ENCODE measurements at places on chromosomes 2 and 18.

- no peak for DNase-seq
These were observed 122.0 kb downstream of the VIT start for GRCh38 chr2:36818542-36818941.

- DNase-seq = no peak
These were observed 37.4 kb upstream of the CYP20A1 start for GRCh38 chr2:203201426-203201825.

- no peak for DNase-seq
These were observed 196.3 kb downstream of the DCDC2C start for GRCh38 chr2:3899536-3900155.

- DNase-seq = no peak
These were observed 35.5 kb downstream of the LDLRAD4 start for GRCh38 chr18:13253786-13254688.

DNA sequence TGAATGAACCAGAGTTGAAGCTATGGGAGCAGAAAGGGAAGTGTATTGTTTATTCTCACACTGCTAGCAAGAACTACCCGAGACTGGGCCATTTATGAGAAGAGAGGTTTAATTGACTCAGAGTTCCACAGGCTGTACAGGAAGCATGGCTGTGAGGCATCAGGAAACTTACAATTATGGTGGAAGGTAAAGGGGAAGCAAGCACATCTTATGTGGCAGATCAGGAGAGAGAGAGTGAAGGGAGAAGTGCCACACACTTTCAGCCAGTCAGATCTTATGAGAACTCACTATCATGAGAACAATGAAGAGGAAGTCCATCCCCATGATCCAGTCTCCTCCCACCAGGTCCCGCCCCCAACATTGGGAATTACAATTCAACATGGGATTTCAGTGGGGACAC is 383.2 kb upstream of the SLC14A2 start:
- DNase-seq = no peak

DNA sequence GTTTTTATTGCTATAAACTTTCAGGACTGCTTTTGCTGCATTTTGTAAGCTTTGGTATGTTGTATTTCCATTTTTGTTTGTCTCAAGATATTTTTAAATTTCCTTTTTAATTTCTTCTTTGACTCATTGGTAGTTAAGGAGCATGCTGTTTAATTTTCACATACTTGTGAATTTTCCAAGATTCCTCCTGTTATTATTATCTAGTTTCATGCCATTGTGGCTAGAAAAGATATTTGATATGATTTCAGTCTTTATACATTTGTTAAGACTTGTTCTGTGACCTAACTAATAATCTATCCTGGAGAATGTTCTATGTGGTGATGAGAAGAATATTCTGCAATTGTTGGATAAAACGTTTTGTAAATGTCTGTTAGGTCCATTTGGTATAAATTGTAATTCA is 62.1 kb downstream of the NUP35 start:
- DNase-seq = no peak

GRCh38 chr2:96260387-96261260 is 5.2 kb downstream of the TMEM127 start:
- no peak for DNase-seq

- no peak for DNase-seq
These were observed 42.6 kb downstream of the GALNT1 start for GRCh38 chr18:35624146-35624545.

DNA sequence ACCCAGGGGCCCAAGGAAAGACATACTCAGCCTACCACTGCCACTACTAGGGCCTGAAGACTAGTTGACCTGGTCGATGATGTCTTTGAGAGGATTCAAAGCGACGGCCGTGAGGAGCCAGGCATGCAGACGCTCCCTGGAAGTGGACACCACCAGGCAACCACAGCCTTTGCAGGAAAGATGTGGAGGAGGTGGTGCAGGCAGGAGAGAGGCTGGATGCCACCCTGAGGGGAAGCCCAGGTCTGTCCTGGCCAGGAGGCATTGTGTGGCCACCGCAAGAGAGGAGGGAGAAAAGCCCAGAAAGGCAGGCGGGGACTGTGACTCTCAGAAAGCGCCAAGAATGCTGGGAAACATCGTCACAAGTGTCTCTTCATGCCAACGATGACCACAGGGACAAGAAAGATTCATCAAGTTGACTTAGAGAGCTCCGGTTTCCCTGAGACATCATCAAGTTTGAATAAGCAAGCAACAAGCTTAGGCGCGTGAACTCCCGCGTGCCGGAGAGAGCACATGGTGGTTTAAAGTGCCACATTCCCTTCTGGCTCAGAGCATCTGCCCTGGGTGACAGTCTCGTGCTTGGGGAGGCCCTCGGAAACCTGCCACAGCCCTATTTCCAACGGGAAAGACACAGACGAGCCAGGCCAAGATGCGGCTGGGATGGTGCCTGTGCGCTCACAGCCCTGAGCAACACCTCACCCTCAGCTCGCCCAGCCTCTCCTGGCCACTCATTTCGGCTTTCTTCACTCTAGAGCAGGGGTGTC is 464.5 kb upstream of the SALL3 start:
- DNase-seq = no peak

DNA sequence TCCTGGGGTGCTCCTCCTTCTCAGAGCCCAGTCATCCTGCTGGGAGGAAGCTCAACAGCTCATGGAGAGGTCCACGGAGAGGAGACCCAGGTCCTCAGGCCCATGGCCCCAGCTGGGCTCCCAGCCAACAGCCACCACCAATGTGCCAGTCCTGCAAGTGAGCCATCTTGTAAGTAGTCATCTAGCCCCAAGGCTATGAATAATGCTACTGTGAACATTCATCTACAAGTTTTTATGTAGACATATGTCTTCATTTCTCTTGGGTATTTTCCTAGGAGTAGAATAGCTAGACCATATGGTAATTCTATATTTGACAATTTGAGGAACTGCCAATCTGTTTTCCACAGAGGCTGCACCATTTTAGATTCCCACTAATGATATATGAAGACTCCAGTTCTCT is 166.1 kb downstream of the MTCL1 start:
- no peak for DNase-seq

DNA sequence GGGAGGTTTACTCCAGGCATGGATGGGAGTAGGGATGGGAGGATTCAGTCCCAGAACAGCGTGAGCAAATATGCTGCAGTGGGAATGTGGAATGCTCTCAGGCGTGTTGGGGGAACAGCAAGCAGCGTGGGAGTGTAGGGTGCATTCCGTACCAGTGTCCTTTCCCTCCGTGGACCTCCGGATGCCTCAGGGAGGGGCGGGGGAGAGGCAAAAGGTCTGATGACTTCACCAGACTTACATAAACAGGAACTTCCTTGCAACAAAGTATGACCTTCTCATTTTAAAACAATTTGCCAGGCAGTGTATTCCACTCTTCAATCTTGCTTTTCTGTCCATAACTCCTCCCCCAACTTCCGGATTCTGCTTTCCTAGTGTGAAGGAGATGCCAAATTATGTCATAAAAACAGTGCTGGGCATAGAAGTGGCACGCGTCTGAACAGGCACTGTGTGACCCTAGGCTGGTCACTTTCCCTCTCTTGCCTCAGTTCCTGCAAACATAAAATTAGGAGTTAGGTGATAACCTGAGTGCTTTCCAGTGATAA is 36.9 kb downstream of the RPL37A start:
- no peak for DNase-seq

DNA sequence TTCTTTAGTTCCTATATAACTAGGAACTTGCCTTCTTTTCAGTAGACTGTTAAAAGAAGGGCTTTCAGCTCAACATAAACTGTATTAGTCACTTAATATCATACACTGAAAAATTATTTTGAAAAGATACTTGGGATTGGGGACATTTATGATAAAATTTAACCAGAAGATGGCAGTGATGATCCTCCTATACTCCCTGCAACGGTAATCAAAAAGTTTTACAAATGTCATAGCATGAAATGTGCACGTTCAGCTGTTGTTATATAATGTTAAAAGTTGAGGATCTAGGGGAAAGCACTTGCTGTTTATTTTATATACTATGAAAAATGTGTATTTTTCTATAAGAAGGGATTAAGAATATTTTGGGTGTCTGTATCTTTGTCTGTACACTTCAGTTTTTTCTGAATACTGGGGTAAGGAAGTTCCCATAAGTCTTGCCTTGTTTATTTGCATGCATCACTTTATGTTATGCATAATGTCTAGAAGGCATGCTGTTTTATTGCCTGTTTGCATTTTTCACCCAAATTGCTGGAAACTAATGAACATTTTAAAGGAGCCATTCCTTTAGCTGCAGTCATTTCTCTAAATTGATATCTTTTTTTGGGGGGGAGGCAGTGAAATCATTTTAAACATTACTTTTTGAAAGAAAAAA is 19.0 kb downstream of the DYNC1I2 start:
- DNase-seq = no peak

DNA sequence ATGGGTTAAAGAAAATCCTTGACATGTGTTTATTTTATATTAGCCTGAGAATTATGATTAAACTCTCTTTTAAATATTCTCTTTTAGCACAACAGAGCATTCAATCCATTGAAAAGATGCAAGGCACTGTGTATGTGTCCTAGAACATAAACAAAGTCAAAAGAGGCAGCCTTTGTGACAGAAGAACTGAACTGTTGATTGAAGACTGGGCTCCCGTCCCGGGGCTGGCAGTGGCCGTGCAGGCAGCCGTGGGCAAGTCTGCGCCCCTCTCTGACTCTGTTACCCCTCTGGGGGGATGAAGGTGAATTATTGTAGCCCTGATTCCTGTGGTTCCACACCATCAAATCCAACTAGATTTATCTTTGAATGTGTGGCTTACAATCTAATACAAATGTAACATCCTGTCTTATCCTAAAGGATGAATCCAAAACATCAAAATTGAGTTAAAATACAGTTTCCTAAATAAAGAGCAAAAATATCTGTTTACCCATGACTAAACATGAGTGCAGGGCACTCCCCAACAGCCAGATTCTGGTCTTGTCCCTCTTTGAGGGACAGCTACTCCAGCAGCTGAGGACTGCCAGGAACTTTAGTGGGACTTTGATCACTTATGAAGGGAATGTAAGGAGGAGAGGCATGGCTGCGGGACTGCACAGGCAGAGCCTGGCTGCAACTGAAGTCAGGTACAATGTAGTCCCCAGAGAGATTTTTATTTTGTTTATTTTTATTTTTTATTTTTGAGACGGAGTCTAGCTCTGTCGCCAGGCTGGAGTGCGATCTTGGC is 37.3 kb upstream of the SH3BP4 start:
- no peak for DNase-seq

GRCh38 chr2:137002896-137003295 is 237.6 kb downstream of the THSD7B start:
- no peak for DNase-seq

DNA sequence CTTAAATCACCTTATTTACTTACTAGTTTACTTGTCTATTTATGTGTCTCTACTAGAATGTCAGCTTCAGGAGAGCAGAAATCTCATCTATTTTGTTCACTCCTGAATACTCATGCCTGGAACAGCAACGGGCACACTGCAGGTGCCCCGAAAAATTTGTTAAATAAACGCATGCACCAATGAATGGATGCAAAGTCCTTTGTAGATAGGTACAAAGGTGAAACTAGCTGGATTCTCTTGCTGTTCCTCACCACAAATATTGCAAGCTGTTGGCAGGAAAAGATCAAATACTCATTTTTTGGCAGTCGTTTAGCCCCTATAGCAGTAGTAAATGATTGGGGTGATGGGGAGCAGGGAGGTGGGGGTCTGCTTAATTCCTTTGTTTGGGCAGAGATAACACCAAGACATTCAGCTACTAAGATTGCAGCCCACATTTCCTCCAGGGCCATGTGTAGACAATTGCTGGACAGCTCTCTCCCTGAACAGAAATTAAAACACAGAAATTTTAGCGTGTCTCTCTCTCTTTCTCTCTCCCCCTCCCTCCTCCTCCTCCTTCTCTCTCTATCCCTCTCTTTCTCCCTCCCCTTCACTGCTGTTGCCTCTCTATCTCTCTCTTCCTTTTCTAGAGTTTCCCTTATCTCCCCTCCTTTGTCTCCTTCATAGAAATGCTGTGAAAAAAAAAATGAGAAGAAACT is 5.4 kb downstream of the MARCHF4 start:
- DNase-seq = no peak

DNA sequence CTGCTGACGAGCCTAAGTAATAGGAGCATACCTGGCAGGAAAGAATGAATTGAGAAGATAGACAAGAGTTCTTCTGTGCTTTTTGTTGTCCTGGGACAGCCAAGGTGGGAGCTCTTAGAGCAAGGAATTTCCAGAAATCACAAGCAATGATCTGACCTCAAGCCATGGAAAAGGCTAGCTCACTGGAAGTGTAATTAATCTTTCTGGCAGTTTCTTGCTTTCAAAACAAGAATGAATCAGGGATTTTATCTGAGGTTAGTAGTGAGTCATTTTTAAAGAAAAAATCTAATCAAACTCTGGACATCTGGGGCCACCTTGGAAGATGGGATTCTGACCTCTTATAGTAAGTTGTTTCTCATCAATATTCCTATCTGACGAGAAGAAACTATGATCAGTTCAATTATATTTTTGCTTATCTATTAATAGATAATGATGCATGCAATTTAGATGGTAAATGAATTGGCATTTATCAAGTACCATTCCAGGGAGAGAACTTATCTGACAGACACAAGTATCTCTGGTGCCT is 98.0 kb downstream of the ADCYAP1 start:
- no peak for DNase-seq

DNA sequence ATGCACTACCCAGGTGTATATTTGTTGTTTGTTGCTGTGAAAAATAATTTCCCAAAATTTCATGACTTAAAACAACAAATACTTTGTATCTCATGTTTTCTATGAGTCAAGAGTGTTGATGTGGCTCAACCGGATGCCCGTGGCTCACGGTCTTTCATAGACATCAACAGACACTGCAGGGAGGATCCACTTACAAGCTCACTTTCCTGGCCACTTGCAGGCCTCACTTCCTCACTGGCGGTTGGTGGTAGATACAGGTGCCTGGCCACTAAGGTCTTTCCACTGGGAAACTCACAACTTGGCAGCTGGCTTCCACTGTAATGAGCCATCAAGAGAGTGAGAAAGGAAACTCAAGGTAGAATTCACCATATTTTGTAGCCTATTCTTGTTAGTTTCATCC is 662.9 kb downstream of the IRS1 start:
- DNase-seq = no peak

DNA sequence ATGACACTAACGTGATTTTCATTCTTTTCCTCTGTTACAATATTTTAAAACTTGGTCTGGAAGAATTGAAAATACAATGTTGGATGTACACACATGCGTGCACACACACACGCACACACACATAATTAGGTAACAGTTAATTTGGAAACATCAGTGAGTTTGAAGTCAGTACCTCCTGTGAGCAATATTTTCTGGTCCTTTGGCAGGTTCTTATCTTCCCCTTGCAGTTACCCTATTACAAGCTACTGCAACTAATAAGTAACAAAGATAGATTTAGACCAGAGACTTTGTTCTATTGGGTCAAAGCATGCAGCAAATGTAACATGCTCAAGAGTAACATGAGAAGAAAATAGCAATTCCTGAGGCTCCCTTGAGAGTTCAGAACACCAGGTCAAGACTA is 73.3 kb downstream of the ZNF385B start:
- no peak for DNase-seq
